ENCODE measurements at places on chromosomes 12 and 14. TPM values are rescaled to one million over a fixed set of nuclear protein-coding genes. Genes with fewer than 3 reads are reported as not detected.

The SPIC gene
- polyA plus RNA-seq = not detected

The MSRB3 gene
- 23.4 TPM for polyA plus RNA-seq

The CFAP54 gene
- 2.7 TPM for polyA plus RNA-seq

The ZC2HC1C gene
- polyA plus RNA-seq = 7.1 TPM

The CACNA2D4 gene
- polyA plus RNA-seq = 2.6 TPM

The C12orf56 gene
- 0.96 TPM for polyA plus RNA-seq

The RHOJ gene
- 19.5 TPM for polyA plus RNA-seq

The POLR3B gene
- polyA plus RNA-seq = 15.3 TPM

The OTOGL gene
- 0.31 TPM for polyA plus RNA-seq

The GALNT9 gene
- polyA plus RNA-seq = 6.2 TPM

The OAS1 gene
- polyA plus RNA-seq = 14.2 TPM

The MSI1 gene
- 8.9 TPM for polyA plus RNA-seq

The PHC1 gene
- polyA plus RNA-seq = 85.8 TPM

The SMCO2 gene
- not detected for polyA plus RNA-seq

The GARIN6 gene
- polyA plus RNA-seq = not detected

The PPP1R1A gene
- polyA plus RNA-seq = 4.3 TPM

The GDF3 gene
- 0.25 TPM for polyA plus RNA-seq

The STYK1 gene
- polyA plus RNA-seq = 0.10 TPM

The KCNK10 gene
- polyA plus RNA-seq = 0.24 TPM

The FGD6 gene
- polyA plus RNA-seq = 11.5 TPM

The DYRK4 gene
- 37.4 TPM for polyA plus RNA-seq

The LUM gene
- 1,105 TPM for polyA plus RNA-seq

The DDX54 gene
- 96.0 TPM for polyA plus RNA-seq

The GPRC5D gene
- 0.33 TPM for polyA plus RNA-seq

The NR4A1 gene
- 410 TPM for polyA plus RNA-seq

The HOXC12 gene
- polyA plus RNA-seq = not detected

The RBMS2 gene
- 46.9 TPM for polyA plus RNA-seq

The SMIM41 gene
- 0.29 TPM for polyA plus RNA-seq

The CLEC7A gene
- polyA plus RNA-seq = 1.6 TPM

The TEX22 gene
- polyA plus RNA-seq = 2.1 TPM

The POTEM gene
- polyA plus RNA-seq = not detected

The RARG gene
- 39.2 TPM for polyA plus RNA-seq

The TBX3 gene
- 30.3 TPM for polyA plus RNA-seq

The STXBP6 gene
- polyA plus RNA-seq = 9.1 TPM

Data from left renal pelvis (tissue), 4 donors.